ENCODE measurements at places on chromosomes 11 and 22.

- no peak for DNase-seq
These were observed 46.6 kb downstream of the SLC1A2 start for GRCh38 chr11:35372565-35373283.

DNA sequence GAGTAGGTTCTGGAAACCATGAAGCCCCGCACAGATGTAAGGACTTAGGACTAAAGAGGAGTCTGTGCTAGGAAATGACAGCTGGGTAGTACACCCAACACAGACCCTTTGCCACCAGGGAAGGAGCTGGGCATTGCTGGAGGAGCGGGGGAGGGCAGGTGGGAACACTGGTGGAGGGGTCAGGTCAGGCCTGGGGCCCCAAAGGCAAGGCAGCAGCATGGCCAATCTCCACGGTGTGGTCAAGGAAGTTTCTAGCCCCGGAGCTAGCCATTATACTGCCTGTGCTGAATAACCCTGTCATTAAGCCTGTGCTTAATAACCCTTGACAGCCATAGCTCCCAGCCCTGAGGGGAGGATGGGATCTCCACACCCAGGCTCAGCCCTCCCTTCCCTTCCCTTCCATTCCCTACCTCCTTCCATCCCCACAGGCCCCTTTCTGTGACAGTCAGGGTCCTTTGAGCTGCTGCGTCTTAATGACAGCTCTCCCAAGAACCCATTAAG lies 2.1 kb downstream of the TMPRSS4 start:
- no peak for DNase-seq

DNA sequence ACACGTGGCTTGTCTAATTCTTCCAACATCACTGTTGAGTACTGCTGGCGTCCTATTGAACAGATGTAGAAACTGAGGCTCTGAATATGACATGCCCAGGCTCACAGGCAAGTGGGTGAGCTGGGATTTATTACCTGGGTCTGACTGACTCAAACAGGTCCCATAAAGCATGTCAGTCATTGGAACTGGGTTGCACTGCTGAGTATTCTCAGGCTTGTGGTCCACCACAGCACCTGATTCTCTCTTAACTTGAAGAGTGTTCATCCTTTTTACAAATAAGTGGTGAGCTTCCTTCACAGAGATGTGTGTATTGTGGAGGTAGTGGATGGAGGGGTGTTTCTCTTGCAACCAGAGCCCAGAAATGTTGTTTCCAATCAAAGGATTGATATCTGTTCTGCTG lies 44.5 kb downstream of the SC5D start:
- no peak for DNase-seq

DNA sequence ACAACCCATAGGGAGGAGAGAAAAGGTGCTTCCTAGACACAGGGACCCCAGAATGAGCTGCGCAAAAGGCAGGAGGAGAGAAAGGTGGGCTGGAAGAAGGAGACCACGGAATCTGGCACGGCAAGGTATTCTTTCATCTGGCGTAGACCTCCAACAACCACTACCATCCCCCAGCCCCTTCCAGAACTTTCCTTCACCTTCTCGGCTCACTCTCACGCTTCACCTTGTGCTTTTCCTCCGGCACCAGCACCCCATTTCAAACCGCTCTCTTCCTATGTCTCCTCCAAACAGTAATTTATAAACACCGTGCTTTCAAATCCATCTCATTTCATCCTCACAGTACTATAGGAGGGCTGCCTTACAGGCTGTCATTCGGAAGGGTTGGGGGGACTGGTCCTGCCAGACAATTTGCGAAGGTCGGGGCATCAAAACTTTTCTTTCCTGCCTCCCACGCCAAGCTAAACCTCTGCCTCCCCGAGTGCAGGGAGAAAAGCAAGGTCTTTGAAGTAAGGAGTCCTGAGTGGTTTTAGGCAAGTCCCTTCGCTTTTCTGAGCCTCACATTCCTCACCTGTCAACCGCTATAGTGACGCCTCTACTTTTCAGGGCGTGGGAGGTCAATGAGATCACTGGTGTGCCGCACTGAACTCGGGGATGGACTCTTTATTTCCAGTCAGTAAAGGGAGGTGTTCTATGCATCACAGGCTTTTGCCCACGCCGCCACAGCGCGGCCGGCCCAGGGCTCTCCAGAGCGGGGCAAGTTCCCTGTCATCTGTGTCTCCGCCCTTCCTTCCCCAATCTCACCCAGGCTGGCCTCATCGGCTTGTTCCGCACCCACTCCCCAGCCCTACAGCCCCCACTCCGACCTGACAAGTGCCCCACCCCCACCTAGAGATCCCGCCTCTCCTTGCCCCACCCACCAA lies 800 bp downstream of the KCTD21 start:
- DNase-seq, result no peak

GRCh38 chr11:32033491-32033890 lies 57.4 kb upstream of the RCN1 start:
- DNase-seq, result no peak

DNA sequence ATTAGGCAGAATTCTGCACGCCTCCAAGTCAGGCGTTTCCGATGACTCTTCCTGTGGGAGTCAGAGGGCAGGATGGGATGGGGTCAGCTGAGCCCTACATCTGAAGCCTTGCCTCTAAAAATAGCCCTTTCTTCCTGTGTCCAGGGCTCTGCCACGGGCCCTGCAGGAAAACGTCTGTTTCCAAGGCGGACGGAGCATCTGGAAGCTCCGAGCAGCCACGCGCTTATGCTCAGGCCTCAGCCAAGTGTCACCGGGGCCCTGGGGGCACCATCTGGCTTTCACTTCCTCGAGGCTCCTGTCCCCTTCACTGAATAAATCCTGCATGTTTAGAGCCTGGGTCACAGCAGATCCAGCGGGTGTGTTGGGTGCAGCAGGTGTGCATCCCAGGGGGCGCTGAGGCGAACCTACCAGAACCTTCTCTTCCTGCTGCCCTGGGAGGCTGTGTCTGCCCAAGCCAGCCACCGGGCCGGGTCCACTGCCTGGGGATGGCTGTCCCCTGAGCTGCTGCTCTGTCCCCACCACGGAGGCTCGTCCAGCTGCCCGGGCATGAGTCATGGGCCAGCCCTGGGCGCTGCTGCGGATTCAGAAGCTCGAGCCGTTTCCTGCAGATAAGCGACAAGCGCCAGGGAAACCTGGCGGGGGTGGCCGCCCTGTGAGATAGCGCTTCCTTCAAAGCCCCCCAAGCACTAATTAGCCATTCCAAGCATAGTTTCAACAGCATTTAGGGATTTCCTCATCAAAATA lies 32.0 kb upstream of the LINC01488 start:
- peak; percentile 87 for DNase-seq

GRCh38 chr11:34188181-34188580 lies 82.8 kb downstream of the NAT10 start:
- DNase-seq, result no peak

- DNase-seq, result no peak
These were observed 938 bp downstream of the FXYD6 start for GRCh38 chr11:117875382-117876058.

DNA sequence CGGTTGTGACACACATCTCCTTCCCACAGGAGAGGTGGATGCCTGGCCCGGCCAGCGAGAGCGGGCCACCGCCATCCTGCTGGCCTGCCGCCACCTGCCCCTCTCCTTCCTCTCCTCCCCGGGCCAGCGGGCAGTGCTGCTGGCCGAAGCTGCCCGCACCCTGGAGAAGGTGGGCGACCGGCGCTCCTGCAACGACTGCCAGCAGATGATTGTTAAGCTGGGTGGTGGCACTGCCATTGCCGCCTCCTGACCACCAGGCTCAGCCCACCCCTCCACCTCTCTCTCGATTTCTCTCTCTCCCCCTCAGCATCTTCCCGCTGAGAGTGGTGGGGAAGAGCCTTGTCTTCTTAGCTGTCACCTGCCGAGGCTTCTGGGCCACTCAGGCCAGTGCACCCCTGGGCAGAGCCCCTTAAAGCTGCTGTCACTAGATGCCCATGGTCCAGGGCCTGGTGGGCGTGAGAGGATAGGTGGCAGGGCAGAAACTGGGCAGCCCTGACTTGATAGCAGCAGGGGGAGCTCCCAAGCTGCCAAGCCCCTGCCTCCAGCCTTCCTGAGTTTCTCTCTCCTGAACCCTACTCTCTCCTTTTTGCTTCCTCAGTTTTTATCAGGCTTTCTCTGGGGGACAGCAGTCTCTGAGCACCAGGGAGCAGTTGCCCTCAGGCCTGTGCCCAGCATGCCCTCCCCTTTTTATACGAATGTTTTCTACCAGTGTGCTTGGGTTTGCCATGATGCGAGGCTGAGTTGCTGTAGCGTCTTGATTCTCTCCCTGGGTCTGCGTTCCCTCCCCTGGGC lies 9.3 kb downstream of the SHISA8 start:
- DNase-seq, result no peak

DNA sequence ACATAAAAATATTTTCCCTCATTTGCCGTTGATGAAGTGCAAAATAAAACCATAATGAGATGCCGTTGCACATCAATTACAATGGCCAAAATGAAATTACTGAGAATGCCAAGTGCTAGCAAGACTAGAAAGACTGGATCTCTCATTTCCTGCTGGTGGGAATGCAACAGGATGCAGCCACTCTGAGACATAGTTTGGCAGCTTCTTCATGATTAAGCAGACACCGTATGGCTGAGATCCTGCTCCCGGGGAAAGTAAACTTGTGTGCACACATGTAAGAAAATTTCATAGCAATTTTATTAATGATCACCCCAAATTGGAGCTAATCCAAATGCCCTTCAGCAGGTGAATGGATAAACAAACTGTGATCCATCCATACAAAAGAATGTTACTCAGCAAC lies 1013.2 kb downstream of the TBC1D22A start:
- no peak for DNase-seq

DNA sequence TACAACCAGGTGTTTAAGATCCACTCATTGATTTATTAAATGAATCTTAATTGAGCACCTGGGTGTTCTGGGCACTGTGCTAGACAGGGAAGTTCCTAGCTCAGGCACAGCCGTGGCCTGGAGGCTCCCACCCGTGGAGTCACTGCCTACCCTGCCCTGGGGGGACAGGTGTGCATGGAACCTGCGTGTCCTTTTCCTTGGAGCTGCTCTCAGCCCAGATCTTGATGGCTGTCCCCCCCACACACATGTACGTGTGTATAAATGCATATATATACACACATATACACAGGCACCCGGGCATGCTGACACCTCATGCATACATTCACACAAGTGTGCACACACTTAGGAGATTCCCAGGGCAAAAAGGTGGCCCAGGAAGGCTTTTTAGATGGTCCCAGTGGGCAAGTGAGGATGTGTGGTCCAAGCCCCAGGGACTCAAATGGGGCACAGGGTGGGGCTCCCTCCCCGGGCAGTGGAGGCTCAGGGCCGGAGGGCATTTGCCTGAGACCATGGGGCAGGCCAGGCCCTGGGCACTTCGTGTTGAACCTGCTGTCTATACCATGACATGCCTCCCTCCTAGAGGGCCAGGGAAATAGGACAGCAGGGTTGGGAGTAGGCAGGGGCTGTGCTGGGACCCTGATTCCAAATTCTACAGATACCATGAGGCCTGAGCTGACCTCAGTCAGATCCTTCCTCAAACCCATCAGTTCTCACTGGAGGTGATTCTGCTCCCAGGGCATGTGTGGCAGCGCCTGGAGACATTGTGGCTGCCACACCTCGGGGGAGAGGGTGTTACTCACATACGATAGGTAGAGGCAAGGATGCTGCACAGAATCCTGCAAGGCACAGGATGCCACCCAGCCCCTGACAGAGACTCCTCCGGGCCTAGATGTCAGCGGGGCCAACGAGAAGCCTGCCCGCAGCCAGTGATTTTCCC lies 77.8 kb downstream of the BCR start:
- DNase-seq, result no peak

DNA sequence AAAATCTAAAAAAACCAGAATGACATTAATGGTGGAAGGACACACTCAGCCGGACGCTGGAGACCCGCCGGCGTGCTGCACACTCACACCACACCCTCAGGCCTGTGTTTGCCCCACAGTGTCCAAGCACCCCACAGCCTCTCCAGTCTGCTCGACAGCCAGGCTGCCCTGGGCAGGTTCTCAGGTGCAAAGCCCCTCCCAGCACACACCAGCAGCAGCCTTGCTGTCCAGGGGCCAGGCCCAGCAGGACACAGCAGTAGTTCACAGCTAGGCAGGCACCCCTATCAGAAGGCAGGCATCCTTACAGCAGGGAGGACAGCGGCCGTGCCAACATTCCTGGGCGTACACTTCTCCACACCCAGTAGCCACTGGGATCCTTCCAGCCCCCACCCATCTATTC lies 1.7 kb upstream of the SLC25A1 start:
- no peak for DNase-seq

DNA sequence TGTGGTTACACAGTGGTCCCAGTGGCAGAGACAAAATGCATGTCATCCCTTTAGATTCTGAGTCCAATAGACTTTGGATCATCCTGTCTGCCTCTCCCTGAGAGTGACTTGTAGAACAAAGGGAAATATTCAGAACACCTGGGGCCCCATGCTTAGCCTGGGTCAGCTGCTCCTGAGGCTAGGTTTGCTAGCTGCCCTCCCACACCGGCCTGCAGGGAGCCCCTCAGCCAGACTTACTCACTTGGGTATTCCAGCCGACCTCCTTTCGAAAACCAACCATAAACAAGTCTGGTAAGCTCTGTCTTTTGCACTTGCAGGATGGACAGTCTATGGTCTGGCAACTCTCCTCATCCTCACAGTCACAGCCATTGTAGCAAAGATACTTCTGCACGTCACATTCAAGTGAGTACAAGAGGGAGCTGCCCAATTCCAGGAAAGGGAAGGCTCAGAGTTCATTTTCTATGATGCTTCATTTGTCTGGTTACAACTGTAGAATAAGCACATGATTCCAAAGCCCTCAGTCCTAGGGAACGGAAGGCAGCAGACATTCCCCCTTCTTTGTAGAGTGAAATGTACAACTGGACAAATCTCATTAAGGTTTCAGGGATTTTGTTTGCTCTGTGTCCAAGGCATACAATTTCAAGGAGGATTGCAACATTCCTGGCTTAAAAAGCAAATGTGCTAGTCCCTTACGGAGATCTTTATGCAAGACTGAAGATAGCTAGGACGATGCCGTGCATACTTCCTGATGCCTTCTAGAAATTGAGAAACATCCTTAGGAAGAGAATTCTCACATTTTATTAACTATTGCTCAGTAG lies 65.5 kb upstream of the EMID1 start:
- DNase-seq, result no peak

DNA sequence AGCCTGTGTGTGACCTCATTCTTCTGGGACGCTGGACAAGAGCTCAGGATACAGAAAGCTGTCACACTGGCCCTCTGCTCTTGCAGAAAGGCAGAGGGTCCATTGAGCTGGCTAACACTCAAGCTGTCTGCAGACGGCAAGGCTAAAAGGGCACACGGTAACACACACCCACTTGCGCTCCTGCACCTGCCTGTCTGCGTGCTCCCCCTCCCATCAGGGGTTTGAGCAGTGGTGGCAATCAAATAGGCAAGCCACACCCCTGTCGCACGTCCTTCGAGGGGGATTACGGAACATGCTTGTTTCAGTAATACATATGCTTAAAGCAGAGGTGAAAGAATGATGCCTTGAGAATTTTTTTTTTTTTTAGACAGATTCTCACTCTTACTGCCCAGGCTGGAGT lies 7.1 kb upstream of the QSER1 start:
- DNase-seq, result no peak

DNA sequence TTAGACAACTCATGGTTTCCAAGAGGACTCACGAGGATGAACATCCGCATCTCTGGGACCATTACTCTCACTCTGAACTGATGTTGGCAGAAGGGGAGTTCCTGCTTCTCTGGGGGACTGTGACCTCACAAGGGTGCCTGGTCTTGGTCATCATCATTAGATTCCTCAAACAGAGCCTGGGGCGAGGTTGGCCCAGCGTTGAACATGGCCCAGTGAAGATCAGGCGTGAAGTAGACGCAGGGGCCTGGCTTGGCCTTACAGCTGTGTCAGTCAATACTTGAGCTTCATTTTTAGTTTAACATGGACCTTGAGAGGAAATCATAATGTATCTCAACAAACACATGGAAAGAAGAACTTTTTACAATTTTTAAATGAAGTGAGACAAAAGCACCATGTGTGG lies 617.1 kb downstream of the BRD1 start:
- no peak for DNase-seq
